ENCODE measurements at places on chromosomes 1 and 21.
A peak's percentile ranks its signal among the peaks of the same experiment; 100 is the strongest.

DNA sequence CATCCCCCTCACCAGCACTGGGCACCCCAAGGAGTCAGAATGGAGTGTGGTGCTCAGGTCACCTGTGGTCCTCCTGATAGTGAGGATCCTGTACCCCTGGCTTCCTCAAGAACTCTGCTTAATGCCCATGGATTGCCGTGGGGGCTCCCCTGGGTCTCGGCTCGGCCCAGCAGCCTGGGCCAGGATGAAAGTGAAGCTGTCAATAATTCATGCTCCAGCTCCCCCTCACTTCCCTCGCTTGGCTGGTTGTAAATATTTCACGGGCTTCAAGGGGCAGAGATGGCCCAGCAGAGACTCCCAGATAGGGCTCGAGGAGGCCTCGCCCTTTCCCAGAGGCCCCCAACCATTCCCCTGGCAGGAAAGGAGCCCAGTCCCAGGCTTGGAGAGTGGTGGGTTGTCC lies 42.6 kb upstream of the KCNA10 start:
- no peak for DNase-seq

DNA sequence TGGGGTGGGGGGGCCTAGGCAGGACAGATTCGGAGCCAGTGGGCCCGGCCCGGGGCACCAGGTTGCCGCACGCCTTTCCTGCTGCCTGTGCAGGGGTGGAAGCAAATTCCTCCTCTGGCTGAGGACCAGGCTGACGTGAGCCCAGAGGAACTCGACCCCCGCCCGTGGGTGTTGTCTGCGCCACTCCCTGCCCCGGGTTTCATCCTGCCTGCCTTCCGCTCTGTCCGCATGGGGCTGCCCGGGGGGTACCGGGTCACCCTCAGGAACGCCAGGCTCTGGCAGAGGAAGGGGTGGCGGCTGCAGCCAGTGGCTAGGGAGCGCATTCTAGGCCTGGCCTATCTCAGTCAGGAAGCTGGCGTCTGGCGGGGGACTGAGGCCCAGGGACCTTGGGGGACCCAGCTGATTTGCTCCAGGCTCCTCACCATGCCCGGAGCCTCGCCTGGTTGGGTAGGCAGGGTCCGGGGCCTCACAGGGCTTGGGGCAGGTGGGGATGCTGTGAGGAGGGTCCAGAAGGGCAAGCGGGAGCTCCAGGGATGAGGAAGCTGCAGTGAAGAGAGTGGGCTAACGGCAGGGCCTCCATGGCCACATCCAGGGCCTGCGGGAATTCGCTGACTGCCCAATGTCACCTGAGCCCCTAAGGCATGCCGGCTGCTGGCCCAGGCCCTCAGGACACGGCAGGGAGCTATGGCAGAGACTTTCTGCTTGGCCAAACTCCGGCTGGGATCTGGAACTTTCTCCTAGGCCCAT lies 2.4 kb upstream of the IBA57 start:
- no peak for DNase-seq

DNA sequence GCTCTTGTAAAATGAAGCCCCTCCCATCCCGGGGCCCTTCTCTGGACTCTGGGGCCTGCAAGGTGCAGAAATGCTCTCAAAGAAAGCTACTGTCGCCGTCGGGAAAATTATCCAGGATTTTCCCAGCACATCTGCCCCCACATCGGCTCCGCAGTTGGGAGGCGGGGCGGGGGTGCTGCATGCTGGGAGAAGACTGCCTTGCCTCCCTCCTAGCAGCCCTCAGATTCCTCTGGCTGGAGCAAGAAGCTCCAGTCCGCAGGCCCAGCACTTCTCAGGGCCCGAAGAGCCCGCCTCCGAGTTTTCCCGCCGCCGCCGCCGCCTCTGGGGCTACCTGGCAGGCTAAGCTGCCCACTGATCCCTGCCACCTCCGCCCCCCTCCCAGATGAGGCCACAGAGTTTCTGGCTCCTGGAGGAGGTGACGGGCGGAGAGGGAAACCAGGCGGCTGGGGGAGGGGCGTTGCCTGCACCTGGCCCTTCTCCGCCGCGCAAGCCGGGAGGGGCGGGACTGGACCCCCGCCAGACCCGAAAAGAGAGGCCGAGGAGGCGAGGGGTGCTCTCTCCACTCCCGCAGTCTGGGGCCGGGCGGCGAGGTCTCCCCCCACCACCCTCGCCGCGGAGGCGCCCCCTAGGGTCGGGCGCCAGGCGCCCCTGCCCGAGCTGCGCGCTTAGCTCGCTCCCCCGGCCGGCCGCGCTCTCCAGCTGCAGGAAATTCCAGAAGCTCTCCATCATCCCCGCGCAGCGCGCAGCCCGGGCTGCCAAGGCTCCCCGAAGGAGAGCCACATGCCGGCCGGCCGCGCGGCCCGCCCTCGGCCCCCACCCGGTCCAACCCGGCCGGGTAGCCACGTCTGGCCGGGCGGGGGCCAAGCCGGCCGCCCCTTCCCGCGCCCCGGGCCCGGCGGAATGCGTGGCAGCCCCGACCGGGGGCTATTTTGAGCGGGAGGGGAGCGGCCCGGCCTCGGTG lies 28.8 kb downstream of the AHDC1 start:
- peak; percentile 83 for DNase-seq

- no peak for DNase-seq
Measured at GRCh38 chr21:15065392-15066122, 757 bp upstream of the NRIP1 start.

Measured in COR-L47 (cell line).